HCEC 1CT (cell line): ENCODE measurements at places on chromosomes 12 and 14.

- no peak for DNase-seq
Observed at GRCh38 chr12:24152270-24152669, 202.8 kb upstream of the SOX5 start.

- DNase-seq, result no peak
Observed at GRCh38 chr12:131087302-131087818, 133.7 kb downstream of the ADGRD1 start.

DNA sequence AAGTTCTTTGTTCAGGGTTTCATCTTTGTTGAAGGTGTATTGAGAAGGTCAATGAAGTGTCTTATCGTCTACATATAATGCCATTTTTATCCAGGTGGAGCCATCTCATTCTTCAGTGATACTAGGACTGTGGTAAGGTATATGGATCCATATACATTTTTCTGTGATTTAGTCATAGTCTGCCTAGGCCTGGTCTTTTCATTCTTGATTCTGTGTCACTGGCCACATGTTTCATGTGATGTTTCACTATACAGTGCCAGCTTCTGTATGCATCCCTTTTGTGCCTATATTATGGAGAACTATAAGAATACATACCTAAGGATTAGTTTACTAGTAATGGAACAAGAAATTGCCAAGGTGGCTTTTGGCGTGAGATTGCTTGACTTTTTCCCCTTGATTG is 40.5 kb downstream of the VEZT start:
- DNase-seq, result peak; percentile 34

DNA sequence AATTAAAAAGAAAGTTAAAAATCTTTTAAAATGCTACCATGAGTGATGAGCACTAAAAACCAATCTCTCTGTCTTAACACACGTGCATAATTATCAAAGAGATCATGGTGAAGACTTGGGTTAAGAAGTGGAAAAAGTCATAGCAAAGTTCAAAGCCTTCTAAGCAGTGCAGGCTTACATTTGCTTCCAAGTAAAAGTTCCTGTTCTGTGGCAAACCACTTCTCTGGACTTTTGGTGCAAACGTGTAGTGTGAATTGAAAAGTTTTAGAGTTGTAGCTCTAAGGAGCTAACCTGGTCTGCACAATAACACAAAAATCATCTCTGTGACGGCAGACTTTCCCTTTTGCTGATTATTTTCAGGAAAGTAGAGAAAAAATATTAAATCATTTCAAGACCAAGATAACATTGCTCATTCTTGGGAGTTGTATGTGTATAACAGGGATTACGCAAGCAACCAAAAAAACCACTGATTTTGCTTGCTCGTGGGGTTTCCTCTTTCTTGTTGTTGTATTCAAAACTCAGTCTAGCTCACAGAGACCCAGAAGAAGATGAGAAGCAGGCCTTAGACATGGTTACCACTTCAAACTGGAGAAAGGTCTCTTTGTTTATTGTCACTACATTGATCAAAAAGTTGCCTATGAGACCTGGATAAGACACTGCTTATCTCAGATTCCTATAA is 2.3 kb upstream of the GLIPR1 start:
- peak; percentile 56 for DNase-seq

DNA sequence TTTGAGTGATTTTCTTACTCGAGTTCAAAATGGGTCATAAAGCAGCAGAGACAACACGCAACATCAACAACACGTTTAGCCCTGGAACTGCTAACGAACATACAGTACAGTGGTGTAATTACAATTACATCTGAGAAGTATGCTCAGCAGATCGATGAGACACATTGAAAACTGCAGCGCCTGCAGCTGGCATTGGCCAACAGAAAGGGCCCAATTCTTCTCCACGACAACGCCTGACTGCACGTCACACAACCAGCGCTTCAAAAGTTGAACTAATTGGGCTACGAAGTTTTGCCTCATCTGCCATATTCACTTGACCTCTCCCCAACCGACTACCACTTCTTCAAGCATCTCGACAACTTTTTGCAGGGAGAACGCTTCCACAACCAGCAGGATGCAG is 145.6 kb downstream of the SCARB1 start:
- no peak for DNase-seq

- no peak for DNase-seq
Observed at GRCh38 chr14:41806366-41806975, 199.8 kb downstream of the LRFN5 start.
